Pons (tissue), 1 donor: ENCODE measurements at places on chromosomes 4 and X.
A peak's percentile ranks its signal among the peaks of the same experiment; 100 is the strongest.

GRCh38 chrX:143017272-143017671, 8.5 kb upstream of the SPANXN4 start:
- no peak for DNase-seq

- DNase-seq, result no peak
Observed at GRCh38 chrX:108211301-108211700, 119.7 kb downstream of the ATG4A start.

GRCh38 chr4:138398322-138398721, 156.2 kb upstream of the SLC7A11 start:
- DNase-seq, result peak; percentile 29

DNA sequence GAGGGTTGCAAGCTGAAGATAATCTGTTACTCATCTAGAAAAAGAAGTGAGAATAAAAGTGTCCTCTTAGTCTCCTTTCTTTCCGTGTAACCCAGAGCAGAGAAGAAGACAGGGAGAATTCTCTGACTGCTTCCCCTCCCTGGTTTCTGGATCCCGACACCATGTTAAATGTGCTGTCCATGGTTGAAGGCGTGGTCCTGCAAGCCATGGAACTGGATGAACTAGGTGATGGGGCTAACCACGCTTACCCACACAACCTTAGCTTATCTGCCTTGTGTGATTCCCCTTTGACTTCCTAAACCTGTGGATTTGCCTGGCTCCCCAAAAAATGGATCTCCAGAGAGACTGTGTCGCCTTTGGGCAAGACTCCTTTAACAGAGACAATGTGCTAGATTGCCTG, 907.6 kb downstream of the FSTL5 start:
- no peak for DNase-seq

GRCh38 chrX:132092439-132093065, 35.3 kb downstream of the FRMD7 start:
- DNase-seq, result peak; percentile 74

DNA sequence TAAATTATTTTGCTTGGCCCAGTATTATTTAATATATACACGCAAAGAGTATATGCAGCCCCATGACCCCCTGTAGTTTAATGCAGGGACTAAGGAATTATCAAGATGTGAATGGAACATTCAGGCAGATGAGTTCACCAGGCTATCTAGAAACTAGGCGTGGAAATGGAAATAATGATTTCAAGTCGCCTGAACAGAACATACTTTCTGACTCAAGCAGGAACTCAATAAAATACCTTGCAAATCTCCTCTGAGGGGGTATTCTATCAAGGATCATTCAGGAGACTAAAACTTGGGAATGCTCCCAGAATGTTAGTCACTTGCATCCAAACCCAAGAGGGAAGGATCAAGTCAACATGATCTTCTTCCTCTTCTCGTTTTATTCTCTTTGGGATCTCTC, 59.6 kb upstream of the RASSF6 start:
- DNase-seq, result no peak

DNA sequence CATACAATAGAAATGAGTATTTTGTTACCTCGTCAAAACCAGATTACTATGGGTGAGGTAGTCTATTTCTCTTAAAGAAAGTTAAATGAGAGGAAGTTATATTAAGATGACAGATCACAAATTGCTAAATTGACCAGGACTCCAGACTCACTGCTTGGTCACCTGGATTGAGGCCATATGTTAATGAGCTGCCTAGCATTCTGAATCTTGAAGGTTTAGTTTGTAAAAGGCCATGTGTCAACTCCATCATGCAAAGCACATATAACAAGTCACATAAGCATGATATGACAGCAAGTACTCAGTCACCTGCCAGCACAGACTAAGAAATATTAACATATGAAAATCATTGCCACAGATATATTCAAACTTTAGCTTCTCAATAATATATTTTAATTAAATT, 72.6 kb downstream of the EPHA5 start:
- DNase-seq, result no peak

GRCh38 chrX:82945332-82945731, 562.8 kb upstream of the POU3F4 start:
- no peak for DNase-seq

DNA sequence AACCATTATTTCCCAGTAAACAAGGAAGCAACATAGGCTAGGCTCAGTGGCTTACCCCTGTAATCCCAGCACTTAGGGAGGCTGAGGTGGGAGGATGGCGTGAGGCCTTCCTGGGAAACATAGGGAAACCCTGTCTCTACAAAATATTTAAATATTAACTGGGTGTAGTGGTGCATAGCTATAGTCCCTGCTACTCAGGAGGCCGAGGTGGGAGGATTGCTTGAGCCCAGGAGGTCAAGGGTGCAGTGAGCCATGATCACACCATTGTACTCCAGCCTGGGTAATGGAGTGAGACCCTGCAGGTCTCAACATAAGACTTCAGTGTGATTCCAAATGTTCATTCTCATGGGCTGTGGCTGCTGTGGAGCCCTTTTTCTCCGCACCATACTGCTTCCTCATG, 34.9 kb downstream of the FHDC1 start:
- DNase-seq, result no peak

DNA sequence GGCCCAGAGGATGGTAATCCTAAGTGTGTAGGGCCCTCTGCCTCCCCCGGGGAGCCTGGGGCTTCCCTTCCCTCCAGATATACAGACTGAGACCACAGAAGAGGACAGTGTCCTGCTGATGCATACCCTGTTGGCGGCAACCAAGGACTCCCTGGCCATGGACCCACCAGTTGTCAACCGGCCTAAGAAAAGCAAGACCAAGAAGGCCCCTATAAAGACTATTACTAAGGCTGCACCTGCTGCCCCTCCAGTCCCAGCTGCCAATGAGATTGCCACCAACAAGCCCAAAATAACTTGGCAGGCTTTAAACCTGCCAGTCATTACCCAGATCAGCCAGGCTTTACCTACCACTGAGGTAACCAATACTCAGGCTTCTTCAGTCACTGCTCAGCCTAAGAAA, 1.9 kb downstream of the TRO start:
- DNase-seq, result no peak

- no peak for DNase-seq
Observed at GRCh38 chr4:188300385-188300784, 161.1 kb downstream of the TRIML1 start.

DNA sequence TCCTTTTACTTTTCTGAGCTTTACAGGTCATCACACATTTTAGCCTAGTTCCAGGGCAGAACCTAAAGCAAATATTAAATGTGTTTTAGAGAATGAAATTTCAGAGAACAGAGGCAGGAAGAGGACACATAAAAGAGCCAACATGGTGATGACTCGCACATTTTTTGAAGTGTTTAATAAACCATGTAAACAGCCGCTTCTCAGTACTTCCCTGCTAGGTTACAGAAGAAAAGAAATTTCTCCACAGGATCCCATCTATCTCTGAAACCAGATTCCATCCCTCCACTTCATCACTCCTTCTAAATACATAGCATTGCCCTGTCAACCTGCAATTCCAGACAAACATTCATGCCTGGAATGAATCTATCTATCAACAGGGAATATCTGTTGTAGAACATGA, 949.5 kb upstream of the PCDH7 start:
- no peak for DNase-seq

DNA sequence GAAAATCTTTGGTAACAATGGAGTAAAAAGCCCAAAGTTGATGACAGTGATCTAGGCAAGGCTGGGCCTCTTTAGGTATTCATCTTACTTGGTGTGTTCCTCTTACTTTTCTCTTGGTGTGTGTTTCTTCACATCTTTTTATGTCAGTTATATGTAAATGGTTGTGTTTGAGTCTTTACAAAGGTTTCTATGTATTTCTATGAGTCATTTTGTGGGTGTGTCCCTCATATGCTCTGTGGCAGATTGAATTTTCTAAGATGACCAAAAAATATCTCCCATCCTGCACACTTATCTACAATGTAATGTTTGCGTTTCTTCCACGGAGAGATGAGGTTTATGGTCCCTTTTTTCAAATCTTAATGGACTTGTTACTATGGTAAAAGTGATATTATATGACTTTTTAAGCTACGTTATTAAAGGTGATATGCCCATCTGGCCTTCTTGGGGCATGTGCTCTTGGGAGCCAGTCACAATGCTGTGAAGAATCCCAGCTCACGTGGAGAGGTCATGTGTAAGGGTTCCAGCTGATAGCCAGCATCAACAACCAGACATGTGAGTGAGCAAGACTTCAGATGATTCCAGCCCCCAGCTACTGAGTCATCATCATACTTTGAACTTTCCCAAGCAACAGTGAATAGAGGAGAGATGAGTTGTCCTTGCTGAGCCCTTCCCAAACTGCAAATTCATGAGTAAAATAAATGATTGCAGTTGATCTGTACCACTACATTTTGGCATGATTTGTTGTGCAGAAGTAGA, 126.9 kb downstream of the CBLL2 start:
- no peak for DNase-seq

DNA sequence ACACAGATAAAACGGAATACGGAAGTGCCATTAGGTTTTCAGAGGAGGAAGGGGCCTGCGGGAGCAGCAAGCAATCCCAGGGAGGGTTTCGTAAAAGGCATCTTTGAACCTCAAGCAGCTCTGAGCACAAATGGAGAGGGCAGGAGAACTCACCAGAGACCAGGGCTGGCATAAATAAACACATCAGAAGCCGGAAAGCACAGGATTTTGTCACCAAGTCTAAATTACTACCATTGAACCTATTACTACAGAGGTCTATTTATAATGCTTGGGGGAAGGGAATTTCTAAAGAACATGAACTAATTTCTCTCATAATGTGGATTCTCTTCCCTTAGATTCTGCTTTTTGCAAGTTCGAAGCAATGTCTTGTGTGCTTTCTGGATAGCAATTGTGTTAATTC, 39.6 kb upstream of the MBTPS2 start:
- no peak for DNase-seq

- DNase-seq, result no peak
Observed at GRCh38 chrX:8867406-8867805, 66.2 kb upstream of the FAM9A start.

DNA sequence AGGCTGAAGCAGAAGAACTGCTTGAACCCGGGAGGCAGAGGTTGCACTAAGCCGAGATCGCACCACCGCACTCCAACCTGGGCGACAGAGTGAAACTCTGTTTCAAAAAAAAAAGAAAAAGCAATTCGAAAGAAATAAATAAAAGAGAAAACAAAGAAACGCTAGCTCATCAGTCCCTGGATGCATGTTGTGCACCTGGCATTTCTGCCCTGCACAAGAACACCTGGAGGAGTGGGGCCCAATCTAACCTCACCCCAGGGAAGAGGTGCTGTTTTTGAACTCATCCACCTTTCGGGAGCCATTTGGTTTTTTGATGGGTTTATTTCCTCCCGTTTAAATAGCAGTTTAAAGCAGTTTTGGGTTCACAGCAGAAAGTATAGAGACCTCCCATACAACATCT, 5.7 kb upstream of the MRFAP1 start:
- DNase-seq, result no peak

DNA sequence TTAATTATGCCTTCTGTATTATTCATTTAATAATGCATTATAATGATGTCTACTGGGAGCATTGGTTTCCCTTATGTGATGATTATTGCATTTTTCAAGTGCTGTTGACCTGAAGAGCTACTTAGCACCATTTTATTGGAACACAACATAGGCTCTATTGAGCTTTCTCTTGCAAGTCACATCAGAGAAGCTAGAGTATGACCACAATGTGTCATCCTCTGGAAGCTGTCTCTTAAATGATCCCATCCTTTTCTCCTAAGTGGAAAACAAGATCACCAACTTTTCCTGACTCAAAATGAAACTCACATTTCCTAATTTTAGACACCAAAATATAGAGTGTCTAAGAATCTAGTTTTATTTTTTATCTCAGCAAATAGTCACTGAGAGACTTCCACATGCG, 1451.9 kb downstream of the PCDH7 start:
- DNase-seq, result no peak

DNA sequence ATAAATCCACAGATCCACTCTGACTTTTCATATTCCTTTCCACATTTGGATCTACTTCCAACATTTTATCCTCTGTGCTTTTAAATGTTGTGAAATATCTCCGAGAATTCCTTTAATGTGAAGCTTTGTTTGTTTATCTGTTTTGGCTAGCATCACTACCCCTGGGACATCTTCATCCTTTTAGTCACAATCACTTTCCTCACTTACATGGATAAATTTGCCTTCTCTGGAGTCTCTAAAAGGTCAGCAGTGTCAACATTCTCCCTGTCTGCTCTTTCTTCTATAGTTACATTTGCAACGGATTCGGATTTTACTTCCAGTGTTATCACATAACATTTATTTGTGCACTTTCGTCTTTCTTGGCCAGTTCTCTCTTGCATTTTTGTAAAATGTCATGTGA, 34.2 kb upstream of the LRAT start:
- DNase-seq, result no peak

- no peak for DNase-seq
Observed at GRCh38 chrX:35166023-35166422, 223.4 kb downstream of the FAM47B start.

DNA sequence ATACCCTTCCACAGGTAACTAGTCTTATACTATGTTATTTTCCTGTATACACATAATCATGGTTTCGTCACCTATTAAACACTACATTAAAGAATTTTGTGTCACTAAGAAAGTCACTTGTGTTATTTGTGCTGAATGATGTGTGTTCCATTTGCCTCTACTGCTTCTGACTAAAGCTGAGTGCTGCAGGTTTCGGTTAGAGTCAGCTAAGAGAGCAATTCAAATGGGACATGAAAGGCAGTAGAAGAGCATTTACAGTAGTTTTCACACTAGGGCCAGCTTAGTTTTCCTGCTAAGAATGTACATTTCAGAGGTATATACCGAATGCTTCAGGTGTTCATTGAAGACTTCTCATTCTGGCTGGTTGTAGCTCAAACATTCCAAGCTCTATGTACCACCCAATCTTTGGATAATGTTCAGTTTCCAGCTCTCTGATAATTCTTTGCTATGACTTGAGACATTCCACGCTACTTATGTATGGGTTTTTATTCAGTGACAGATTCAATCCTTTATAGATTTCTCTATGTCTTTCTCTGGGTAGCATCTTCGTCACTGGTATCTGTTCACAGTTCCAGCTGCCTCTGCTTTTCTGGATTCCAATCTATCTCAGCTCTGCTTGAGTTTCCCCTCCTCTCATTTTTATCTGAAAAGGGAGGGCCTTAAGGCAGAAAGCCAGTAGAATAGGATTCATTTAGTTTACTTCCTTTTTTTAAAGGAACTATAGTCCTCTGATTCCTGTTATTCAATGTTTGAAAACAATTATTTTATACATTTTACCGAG, 164.4 kb downstream of the CXXC4 start:
- no peak for DNase-seq

DNA sequence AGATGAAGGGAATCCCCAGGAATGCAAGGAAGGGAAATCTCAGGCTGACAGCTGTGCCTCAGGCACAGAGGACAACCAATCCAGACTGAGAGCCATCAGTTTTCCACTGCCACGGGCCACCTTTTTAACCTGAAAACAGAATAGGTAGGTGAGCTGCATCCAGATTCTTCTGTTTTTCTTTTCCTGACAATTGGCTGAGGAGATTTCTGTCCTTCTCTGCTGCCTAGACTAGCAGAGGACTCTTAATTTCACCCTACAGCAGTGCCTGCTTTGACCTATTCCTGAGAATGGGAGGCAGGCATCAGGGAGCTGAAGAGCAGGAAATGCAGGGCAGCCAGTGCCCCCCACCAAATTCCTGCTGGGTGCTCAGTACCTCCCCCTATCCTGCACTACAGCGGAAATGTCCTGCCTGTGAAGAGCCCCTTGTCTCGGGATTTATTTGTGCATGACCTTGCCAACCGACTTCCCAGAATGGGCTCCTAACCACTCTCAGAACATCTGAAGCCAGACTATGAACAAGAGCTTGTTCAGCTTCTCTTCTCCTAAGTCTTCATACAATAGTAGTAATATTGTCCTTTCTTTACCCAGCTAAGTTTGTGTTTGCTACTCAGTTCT, 65.1 kb downstream of the CASK start:
- peak; percentile 0 for DNase-seq
